Stomach (tissue), 19 donors: ENCODE measurements at places on chromosomes 12 and 14. TPM values are rescaled to one million over a fixed set of nuclear protein-coding genes. Genes with fewer than 3 reads are reported as not detected.

NFE2 gene
- polyA plus RNA-seq, result not detected

DDN gene
- 0.31 TPM for polyA plus RNA-seq

CBLN3 gene
- 2.1 TPM for polyA plus RNA-seq

GPRC5A gene
- 4.0 TPM for polyA plus RNA-seq

DHRS4L2 gene
- polyA plus RNA-seq, result 27.5 TPM

LBHD2 gene
- not detected for polyA plus RNA-seq

DNA sequence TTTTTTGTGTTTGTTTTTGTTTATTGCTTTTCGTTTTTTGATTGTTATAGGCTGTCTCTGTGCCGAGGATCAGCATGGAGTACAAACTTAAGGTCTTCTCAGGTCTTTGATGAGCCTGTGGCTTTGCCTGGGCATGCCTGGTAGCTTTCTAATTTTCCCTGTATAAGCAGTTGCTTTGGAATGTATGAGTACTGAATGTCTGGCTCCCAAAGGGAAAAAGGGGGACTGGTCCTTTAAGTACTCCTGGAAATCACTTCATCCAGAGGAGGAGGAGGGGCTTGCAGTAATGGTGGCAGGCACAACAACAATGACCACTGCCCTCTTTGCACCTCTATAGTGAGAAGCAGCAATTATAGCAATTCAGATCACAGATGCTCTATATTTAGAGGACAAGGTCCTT is 67.6 kb upstream of the TTC7B start:
- peaks cover 37% of the 10 kb centered on the region for H3K36me3 ChIP-seq
- no peak overlapping the region for H3K4me3 ChIP-seq
- H3K4me1 ChIP-seq, result no peaks in the 10 kb centered on the region
- H3K27me3 ChIP-seq, result no peaks in the 10 kb centered on the region

- H3K27ac ChIP-seq, result peak overlapping the region; percentile 99
- peak; percentile 86 for DNase-seq
- H3K27me3 ChIP-seq, result no peaks in the 10 kb centered on the region
These were observed 604 bp downstream of the ZNF384 start for GRCh38 chr12:6688543-6688998.

GRCh38 chr12:42570076-42570475 is 19.5 kb downstream of the PRICKLE1 start:
- no peaks in the 10 kb centered on the region for H3K27me3 ChIP-seq
- DNase-seq, result no peak
- H3K4me1 ChIP-seq, result peaks cover 37% of the 10 kb centered on the region
- H3K27ac ChIP-seq, result peak overlapping the region; percentile 60
- no peaks in the 10 kb centered on the region for H3K36me3 ChIP-seq
- H3K4me3 ChIP-seq, result no peak overlapping the region

DNA sequence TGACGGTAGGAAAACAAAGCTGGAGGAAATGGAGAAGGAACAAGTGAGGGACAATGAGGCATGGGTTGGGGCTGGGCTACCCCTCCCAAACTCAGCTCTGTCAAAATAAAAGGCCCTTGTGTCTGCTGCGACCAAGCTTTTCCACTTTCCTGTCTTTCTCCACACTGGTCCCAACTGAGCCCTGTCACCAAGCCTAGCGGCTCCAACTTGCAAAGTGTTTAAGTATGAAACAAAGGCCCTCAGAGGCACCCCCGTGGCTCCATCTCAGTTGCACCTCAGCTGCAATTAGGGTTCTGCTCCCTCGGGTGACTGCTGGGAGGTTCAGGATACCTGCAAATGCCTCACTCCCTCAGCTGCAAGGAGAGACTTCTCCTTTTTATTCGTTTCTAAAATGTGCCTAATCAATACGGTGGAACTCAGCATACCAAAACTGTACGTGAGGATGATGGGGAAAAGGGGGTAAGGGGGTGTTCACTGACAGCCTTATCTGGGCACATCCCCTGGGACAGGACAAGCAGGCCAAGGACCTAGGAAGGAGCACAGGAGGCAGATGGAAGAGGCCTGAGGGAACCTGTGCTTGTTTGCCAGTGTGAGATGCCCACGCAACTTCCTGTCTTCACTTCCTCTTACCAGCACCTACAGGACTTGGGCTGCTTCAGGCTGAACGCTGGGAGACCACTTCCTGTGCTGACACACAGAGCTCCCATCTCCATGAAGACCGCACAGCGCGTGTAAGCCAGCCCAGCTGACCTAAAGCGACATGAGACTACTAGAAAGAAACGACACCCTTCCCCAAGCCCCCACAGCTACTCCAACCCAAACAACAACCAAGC is 8.9 kb downstream of the VAMP1 start:
- no peaks in the 10 kb centered on the region for H3K27me3 ChIP-seq
- H3K36me3 ChIP-seq, result peaks cover 94% of the 10 kb centered on the region
- H3K4me1 ChIP-seq, result peaks cover 22% of the 10 kb centered on the region
- H3K4me3 ChIP-seq, result no peak overlapping the region

- no peaks in the 10 kb centered on the region for H3K27me3 ChIP-seq
- H3K36me3 ChIP-seq, result no peaks in the 10 kb centered on the region
- peaks cover 14% of the 10 kb centered on the region for H3K4me1 ChIP-seq
- no peak for DNase-seq
These were observed 52.2 kb downstream of the SPPL3 start for GRCh38 chr12:120851944-120852343.

DNA sequence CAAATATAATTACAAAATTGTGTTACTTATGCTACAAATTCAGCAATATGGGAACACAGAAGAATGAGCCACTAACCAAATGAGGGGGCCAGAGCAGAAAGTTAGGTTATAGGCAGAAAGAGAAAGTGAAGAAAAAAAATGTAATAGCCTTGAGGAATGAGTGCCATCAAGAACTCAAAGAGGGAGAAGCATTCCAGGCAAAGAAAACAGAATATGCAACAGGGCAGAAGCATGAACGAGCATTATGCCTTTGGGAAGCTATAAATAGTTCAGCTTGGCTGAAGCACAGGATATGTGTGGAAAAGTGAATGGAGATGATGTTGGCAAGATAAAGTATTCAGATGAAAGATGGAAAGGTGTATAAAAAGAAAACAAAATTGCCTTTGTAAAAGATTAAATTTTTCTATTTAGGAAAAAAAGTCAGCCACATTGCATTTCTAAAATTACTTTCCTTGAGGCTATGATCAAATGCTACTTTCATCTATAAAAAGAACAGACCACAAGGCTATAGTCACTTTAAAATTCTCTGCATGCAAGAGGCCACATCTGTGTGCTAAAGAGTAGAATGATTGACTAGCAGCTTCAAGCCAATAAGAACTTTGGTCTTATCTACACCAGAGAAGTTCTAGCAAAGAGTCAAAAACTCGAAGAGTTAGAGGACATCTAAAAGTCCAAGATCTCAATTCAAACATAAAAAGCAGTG is 193.6 kb upstream of the GARIN6 start:
- no peak for DNase-seq
- peak overlapping the region; percentile 50 for H3K27ac ChIP-seq
- H3K36me3 ChIP-seq, result no peaks in the 10 kb centered on the region
- no peaks in the 10 kb centered on the region for H3K27me3 ChIP-seq
- no peak overlapping the region for H3K4me3 ChIP-seq

- DNase-seq, result no peak
- no peaks in the 10 kb centered on the region for H3K27me3 ChIP-seq
- H3K4me1 ChIP-seq, result no peaks in the 10 kb centered on the region
- no peak overlapping the region for H3K4me3 ChIP-seq
- no peak overlapping the region for H3K27ac ChIP-seq
These were observed 262.3 kb downstream of the GLT1D1 start for GRCh38 chr12:129115558-129115957.

DNA sequence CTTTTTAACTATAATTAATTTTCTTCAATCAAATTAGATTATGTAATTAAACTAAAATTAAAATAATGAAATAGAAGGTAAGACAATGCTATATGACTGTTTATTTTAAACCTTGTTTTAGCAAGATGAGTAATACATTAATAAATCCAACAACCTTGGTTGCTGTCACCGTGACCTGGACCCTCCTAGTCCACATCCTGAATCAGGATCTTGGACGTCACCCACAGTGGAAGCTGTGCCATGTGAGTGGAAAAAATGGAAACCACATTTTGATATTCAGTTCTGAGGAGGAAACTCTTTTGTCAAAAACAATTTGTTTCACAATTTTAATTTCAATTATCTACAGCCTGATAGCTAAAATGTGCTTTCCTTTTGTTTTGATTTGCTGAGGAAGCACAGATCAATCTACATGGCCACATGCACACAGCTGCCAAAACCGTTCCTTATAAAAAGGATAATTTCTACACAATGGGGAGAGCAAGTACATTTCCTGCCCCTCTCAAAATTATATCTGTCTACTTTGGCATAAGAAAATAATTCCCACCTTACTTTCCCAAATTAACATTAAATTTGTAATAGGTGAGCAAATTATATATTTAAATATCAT is 255.5 kb downstream of the RASSF9 start:
- no peaks in the 10 kb centered on the region for H3K27me3 ChIP-seq
- H3K27ac ChIP-seq, result no peak overlapping the region
- DNase-seq, result no peak
- H3K4me1 ChIP-seq, result no peaks in the 10 kb centered on the region
- H3K4me3 ChIP-seq, result no peak overlapping the region

GRCh38 chr12:95151821-95152220 is 65.4 kb downstream of the FGD6 start:
- H3K36me3 ChIP-seq, result peaks cover 6% of the 10 kb centered on the region
- no peak for DNase-seq
- no peaks in the 10 kb centered on the region for H3K4me1 ChIP-seq
- H3K27ac ChIP-seq, result no peak overlapping the region

DNA sequence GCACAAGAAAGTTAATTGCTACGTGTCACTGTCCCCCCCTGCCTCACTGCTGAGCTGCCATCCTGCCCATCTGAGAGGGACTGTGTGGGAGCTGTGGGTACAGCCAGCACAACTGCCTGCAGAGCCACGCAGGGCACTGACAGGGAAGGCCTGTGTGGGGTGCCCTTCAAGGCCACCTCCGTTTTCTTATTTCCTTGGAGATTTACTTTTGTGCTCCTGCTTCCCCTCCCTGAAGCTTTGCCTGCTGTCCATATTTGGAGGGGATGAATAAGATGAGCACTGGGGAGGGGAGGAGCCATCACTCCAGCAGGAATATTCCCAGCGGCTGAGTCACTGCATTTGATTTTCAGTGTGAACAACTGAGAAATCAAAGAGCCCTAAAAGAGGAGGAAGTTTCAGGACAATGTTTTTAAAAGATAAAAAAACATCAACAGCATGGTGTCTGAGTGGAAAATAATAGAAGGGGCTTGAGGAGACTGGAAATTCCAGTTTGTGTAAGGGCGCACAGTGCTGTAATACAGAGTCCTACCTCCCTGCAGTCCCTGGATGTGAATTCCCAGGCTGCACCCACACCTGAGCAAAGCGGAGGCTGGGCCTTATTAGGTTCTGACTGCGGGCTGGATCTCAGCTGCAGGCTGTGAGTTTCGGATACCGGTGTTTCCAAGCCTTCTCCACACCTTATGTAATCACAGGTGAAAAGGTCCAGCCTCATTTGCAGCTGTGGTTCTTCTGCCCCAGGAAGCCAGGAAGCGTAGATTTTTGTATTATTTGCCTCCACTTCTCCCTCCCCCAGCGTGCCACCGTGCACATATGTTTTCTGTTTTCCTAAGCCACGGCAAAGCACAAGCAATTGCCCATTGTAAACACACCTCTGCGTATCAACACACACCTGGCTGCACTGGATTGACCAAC is 192.6 kb upstream of the BCL2L14 start:
- H3K27me3 ChIP-seq, result no peaks in the 10 kb centered on the region
- no peak overlapping the region for H3K4me3 ChIP-seq
- peak overlapping the region; percentile 56 for H3K27ac ChIP-seq
- no peaks in the 10 kb centered on the region for H3K36me3 ChIP-seq
- peak; percentile 65 for DNase-seq

DNA sequence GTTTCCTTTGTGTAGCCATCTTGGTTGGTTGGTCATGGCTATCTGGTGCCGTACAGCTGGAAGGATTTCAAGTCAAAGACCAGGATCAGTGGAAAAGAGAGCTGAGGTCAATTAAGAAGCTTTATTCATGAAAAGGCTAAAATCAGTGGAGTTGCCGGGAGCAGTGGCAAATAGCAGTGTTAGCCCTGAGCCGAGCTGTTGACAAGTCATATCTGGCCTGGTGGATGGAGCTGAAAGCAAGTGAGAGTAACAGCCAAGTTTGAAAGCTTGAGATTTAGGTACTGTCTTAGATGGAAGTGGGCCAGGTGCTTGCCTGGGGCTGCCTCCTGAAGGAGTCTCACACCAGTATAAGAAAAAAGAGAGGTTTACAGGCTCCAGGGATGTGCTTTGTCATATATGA is 9.0 kb downstream of the BATF start:
- no peak overlapping the region for H3K27ac ChIP-seq
- DNase-seq, result no peak
- peaks cover 2% of the 10 kb centered on the region for H3K4me1 ChIP-seq
- no peaks in the 10 kb centered on the region for H3K27me3 ChIP-seq

DNA sequence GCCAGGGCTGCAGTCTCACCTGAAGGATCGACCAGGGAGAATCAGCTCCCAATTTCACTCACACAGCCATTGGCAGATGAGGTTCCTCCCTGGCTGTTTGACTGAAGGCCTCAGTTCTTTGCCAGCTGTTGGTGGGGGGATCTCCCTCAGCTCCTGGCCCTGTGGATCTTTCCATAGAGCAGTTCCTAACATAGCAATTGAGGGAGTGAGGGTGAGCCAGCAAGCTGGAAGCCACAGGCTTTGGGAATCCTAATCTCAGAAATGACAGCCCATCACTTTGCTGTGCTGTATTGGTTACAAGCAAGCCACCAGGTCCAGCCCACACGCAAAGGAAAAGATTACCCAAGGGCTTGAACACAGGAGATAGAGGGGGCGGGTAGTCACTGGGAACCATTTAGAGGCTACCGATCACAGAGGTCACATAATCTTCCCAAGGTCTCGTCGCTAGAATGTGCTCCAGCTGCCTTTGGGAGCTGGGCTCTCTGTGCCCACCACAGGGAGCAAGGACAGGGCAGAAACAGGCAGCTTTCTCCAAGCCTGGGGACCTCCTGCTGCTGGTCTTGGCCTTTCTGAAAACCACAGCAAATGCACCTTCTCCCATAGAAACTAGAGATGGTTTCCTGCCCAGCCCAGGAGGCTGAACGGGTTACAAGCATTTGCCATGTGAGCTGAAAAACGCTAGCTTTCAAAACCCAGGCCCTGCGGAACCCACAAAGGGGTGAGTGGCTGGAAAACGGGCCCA is 4.6 kb upstream of the OTUB2 start:
- no peak for DNase-seq
- H3K4me3 ChIP-seq, result no peak overlapping the region
- H3K27ac ChIP-seq, result no peak overlapping the region
- H3K27me3 ChIP-seq, result no peaks in the 10 kb centered on the region
- peaks cover 10% of the 10 kb centered on the region for H3K4me1 ChIP-seq
